Activated effector memory CD4-positive, alpha-beta T cell treated with anti-CD3 and anti-CD28 coated beads, Interleukin-2, amount 50 U/mL, for 16 hours (primary cell): ENCODE measurements at places on chromosomes 3 and 15.
A peak's percentile ranks its signal among the peaks of the same experiment; 100 is the strongest.

- DNase-seq = no peak
These were observed 17.0 kb downstream of the RPL39L start for GRCh38 chr3:187122261-187122660.

DNA sequence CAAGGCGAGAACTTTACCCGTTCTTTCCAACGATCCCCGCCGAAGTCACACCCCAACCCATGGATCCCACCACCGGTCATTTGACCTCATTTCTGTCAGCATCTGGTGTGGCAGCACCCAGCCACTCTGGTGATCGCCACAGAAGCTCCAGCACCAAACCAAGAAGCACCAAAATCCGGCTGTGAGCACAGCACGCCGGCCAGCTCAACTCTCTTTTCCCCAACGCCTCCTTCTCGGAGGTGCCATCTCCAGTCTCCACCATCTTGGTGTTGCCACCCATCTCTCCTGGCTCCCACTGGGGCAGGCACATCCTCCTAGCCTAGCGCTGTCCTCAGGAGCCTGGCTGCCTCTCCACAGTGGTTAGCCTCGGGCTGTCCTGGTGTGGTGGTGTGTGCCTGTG is 6.5 kb downstream of the MUC4 start:
- no peak for DNase-seq

DNA sequence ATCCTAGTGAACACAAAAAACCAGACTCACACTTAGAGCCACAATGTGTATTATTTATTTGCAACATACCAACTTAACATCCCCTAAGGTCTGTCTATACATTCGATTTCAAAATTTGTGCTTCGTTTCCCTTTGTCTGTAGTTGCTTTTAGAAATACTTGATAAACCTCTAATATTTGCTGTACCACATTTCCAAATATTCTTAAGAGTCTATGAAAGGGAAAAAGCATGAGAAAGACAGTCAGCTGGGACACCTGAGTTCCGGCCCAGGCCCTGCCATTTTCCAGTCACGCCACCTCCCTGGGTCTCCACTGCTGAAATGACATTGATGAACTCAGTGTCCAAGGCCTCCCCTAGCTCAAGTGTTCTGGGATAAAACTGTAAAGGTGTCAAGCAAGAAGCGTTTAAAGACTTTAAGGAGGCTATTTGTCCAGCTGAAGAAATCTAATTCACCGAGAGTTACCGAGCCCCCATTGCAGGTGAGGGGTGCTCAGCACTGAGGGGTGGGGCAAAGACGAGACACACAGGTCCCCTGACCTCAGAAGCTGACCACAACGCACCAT is 26.6 kb downstream of the LRRC2 start:
- no peak for DNase-seq

- no peak for DNase-seq
These were observed 348.0 kb downstream of the VPS13C start for GRCh38 chr15:61712129-61712759.

- DNase-seq = no peak
These were observed 194.1 kb downstream of the TPRG1 start for GRCh38 chr3:189365609-189366564.

DNA sequence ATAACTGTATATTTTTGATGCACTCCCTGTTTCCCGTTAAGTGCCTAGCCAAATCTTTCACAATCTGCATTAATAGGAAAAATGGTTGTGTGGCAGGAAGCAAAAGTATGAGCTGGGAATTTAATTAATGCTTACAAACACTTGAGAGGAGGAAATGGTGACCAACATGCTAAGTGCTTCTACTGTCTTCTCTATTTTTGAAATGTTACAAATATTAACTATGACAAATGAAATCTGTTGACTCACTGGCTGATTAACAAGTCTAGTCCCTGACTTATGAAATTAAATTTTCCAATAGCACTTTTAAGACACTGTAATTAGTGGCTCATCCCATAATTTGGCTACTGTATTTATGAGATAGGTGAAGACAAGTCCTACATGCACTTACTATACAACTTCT is 446.9 kb upstream of the DPPA4 start:
- no peak for DNase-seq

- no peak for DNase-seq
These were observed 39.8 kb downstream of the CD47 start for GRCh38 chr3:108051005-108051404.

DNA sequence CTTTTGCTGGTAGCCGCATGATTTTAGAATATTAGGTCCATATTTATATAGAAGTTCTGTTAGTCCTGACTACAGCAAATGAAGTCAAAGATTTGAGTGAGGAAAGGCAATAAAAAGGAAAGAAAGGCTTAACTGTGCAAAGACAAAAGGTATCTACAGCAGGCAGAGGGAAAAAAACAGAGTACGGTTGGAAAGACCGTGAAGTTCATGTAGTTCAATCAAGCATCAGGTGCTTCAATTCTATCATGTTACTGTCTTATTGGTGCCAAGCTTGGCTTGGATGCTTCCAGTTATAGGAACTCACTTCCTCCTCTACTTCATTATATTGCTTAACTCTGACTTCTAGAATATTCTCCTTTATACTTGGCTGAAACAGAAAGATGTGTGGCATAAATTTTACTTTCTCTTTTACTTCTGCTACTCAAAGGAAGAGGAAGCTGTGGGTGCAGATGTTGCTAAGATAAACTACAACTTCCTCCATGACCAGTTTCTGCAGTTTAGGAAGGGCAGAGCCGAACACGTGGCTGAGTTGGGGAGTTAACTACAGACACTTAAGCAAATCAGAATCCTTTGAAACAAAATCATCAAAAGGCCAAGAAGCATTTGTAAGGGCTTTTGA is 72.6 kb upstream of the ZBED2 start:
- peak; percentile 85 for DNase-seq

- no peak for DNase-seq
These were observed 559.5 kb upstream of the CCDC54 start for GRCh38 chr3:106817706-106818105.

DNA sequence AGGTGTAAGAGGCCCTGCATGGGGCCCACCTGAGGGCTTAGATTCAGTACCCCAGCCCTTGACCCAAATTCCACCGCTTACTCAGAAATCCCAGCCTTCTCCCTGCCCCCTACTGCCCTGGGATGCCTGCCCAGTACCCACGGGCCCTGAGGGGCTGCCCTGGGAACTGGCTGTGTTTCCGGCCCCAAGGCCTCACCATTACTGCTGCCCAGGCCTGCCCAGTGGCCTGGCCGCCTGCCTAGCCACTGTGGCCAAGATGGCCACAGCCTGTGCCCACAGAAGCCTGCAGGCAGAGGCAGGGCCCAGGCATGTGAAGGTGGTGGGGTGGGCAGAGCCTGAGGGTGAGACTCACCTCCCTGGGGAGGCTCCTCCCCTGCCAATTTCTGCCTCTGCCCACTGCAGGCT is 6.1 kb upstream of the PRKCD start:
- DNase-seq = no peak

GRCh38 chr15:50050986-50051743 is 67.9 kb downstream of the ATP8B4 start:
- DNase-seq = no peak

GRCh38 chr3:31423482-31423881 is 109.2 kb upstream of the STT3B start:
- DNase-seq = no peak

DNA sequence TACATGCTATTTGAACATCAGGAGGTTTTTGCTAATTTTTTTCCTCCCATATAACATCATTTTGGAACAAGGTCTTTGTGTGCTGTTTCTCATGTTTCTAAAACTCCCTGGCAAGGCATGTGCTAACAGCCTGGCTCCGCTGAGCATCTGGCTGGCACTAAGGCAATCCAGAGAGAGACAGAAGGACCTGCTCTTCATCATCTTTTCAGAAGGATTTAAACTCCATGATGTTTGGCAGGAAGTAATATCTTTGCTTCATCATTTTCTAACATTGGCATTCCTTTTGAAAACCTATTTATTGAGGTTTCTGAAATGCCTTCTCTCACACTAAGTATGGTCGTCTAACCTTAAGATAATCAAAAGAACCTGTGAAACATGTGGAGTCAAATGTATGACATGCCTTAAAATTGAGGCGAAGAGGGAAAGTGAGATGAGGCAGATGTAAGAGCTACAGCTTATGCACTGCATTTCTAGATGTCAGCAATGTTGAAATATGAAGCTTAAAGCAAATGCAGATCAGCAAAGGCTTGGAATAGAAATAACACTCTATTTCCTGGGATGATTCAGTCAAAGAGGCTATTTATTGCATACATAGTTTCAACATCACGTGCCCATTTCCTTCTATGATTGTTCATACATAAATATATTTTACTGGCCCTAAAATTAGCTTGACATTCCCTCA is 592.0 kb downstream of the ZNF385D start:
- DNase-seq = no peak
